Stimulated activated CD4-positive, alpha-beta T cell treated with anti-CD3 and anti-CD28 coated beads, Interleukin-1b, Interleukin-23, amount 100 ng/mL, for 24 hours (primary cell): ENCODE measurements at places on chromosomes 13 and 19.

DNA sequence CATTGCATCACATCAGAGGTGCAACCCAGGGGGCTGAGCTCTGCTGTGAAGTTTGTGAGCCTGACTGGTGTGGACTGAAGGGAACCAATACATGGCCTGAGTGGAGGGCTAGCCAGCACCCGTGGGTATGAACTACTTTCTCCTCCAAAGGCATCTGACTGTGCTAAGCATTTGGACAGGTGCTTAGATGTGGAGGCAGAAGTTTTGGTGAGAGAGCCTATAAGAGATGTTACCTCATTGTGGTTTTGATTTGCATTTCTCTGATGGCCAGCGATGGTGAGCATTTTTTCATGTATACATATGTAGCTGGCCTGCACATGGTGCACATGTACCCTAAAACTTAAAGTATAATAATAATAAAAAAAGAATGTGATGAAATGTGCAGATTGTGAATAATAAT lies 46.9 kb downstream of the TEX29 start:
- DNase-seq, result no peak

DNA sequence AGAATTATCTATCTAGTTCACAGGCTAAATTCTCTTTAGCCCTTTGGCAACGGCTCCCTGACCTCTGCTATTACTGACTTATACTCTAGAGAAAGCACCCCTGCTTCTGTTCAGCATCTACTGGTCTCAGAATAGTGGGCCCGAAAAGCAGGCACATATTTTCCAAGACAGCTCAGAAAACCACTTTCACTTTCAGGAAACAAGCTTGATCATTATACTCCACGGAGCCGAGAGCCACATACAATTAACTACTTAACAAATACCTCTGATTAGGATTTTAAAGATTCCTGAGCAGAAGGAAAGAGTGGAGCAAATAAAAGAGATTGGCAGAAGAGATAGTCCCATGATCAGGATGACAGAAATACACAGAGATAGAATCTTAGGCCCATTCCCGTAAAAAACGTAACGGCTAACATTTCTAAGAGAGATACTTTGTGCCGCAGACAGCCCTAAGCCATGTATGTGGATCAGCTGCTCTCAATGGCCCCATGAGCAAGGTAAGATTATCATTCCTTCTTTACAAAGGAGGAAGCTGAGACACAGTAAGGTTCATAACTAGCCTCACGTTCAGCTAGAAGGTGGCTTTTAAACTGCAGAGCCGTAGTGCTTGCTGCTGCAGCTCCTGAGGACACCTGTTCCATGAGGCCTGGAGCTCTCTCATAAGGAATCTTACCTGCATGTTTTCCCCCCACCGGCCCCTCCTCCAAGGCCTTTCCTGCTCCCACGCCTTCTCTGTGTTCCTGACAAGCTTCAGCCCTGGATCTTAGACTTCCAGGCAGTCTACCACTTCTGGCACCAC lies 227.2 kb downstream of the FOXO1 start:
- no peak for DNase-seq

- no peak for DNase-seq
Measured at GRCh38 chr19:23394511-23394910, 760 bp downstream of the ZNF91 start.

GRCh38 chr13:34417896-34418295 lies 524.2 kb upstream of the NBEA start:
- DNase-seq, result no peak

- no peak for DNase-seq
Measured at GRCh38 chr19:51108805-51109146, 567 bp upstream of the CTU1 start.

DNA sequence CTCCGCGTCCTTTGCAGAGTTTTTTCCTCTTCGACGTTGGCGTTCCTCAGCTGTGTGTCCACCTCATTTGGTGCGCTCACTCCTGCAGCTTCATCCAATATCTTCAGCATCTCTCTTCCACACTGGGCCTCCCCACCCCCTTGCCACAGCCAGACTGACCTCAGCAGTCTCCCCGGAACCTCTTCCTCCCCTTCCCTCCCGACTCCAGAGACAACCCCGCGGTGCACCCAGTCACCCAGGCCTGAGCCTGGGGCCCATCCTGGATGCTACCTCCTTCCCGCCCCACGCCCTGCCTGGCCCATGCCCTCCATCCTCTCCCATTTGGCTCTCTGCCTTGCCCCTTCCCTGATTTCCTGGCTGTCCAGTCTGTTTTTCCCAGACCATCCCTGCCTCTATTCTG lies 8.1 kb upstream of the C5AR2 start:
- DNase-seq, result no peak

GRCh38 chr13:27370305-27370872 lies 54.0 kb upstream of the GTF3A start:
- DNase-seq, result no peak

GRCh38 chr19:34485831-34486230 lies 4.3 kb downstream of the WTIP start:
- DNase-seq, result no peak
